ENCODE measurements at places on chromosomes 2 and 18.

DNA sequence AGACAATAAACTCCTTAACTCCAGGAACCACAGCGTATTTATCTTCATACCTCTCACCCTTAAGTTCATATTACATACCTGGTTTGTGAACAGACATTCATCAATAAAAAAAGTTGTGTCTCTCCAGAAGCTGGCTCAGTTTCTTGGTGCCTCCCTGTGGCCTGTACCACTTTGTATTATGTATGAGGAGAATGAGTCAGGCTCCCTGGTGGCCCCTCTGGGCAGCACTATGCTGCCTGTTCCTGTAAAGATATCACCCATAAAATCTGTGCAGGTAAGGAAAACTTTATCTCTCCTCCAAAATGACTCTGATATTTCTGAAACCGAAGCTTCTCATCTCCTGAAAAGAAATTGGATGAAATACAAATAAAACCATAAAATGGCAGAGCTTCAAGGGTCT, 198.4 kb upstream of the NT5C1B start:
- DNase-seq: no peak

DNA sequence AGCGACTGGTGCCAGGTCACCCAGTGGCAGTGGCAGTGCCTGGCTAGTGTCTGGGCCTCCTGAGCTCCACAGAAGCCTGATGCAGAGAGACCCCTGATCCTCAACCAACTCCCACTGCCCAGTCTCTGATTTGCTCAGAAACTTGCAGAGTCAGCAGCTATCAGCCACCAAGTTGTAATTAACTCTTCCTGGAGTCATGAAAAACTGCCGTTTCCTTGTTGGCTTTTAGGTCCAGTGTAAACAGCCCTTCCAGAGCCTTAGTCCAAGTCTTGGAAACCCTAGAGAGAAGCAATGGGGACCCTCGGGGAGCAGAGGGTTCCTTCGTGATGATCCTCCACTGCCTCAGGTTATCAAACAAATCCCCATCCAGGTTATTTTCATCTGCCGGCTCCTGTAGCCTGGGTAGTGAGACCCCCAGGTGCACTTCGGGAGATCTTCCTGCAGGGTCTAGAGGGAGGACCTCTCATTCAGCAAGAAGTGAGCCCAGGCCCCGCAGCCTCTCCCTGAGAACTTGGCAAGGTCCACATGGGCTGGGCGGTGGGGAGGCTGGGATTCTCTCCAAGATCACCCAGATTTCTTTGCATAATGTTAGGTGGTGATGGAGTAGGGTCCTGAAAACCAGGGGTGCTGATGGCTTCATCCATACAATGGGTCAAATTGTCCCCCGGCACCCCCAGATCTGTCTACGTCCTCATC, 137.7 kb upstream of the HDAC4 start:
- no peak for DNase-seq

DNA sequence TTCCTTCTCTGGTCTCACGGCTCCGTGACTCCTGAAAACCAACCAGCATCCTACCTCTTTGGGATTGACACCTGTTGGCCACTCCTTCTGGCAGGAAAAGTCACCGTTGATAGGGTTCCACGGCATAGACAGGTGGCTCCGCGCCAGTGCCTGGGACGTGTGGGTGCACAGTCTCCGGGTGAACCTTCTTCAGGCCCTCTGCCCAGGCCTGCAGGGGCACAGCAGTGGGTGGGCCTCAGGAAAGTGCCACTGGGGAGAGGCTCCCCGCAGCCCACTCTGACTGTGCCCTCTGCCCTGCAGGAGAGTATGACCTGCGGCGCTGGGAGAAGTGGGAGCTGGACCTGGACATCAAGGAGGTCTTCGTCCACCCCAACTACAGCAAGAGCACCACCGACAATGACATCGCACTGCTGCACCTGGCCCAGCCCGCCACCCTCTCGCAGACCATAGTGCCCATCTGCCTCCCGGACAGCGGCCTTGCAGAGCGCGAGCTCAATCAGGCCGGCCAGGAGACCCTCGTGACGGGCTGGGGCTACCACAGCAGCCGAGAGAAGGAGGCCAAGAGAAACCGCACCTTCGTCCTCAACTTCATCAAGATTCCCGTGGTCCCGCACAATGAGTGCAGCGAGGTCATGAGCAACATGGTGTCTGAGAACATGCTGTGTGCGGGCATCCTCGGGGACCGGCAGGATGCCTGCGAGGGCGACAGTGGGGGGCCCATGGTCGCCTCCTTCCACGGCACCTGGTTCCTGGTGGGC, 10.0 kb downstream of the PROC start:
- no peak for DNase-seq

- peak; percentile 100 for DNase-seq
Observed at GRCh38 chr2:207258263-207258991, 92.7 kb upstream of the KLF7 start.

DNA sequence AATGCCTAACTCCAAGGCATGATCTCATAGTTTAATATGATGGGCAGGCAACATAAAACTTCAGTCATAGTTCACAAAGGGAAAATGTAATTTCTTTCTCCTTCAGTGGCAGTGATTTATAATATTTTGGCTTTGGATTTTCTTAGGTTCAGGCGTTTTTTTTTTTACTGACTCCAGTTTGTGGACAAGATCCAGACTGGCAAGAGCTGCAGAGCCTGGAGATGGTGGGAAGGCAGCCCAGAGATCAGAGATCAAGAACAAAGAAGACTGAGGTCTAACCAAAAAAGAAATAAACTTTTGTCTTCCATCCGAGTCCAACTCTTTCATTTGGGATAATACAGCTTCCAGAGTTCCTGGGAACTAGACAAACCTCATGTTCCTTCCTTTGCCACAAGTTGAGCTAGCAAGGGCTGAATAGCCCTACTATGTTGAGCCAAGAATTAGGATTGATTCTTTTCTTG, 215.3 kb upstream of the SETBP1 start:
- DNase-seq: no peak

All from fibroblast of the conjunctiva (primary cell).